ENCODE measurements at places on chromosomes 5 and 9.

- DNase-seq, result no peak
Observed at GRCh38 chr9:130871395-130872062, 25.1 kb downstream of the QRFP start.

DNA sequence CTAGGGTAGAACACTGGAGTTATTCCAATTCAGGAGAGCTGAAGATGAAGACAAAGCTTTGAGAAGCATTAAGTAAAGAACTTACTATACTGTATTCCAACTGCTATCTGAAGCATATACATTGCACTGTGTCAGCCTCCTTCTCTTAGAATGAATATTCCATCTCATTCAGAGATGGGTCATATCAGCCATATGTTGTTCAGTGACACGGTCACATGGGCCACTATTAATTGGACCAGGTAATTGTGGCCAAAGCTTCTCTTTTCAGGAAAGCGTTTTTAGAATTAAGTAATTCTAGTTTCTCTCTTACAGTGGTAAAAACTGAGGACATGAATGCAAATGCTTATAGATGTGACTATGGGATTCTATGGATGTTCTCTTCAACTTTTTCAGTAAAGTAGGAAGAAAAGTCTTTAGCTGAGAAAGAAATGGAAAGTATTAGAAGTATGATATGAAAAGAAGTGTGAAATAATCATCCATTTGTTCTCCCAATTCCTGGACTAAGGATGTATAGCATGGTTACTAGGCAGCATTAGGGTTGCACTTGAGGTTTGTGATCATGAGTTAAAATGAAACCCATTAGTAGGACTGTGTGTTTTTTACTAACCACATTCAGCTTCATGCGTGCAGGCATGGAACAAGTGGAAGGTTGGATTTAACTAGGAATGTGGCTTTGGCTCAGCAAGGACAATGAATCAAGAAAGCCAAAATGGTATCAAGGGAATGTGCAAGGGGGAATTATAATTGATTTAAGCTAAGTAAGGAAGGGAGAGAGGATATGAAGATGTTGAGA lies 40.9 kb downstream of the CETN3 start:
- no peak for DNase-seq

DNA sequence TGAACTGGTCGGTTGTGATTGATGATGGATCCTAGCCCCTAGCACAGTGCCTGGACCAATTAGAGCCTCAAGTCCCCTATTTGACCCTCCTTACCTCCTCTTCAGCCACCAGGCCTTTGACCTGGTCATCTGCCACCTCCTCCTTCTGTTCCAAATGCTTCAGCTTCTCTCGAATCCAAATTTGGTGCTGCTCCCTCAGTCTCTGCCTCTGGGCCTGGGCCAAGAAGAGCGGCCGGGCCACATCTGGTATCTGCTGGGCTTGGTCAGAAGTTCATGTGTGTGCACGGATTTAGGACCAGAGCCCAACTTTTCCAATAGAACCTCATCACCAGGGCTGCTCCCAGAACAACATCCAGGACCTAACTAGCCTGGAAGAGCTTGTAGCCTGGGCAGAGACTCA lies 6.5 kb downstream of the SLC35A4 start:
- no peak for DNase-seq

- DNase-seq, result no peak
Observed at GRCh38 chr9:95284162-95285080, 33.1 kb downstream of the FANCC start.

- peak; percentile 19 for DNase-seq
Observed at GRCh38 chr5:108727236-108727650, 20.5 kb upstream of the FER start.

Measured in fibroblast of skin of right biceps (primary cell).